ENCODE measurements at places on chromosomes 16 and 17.

DNA sequence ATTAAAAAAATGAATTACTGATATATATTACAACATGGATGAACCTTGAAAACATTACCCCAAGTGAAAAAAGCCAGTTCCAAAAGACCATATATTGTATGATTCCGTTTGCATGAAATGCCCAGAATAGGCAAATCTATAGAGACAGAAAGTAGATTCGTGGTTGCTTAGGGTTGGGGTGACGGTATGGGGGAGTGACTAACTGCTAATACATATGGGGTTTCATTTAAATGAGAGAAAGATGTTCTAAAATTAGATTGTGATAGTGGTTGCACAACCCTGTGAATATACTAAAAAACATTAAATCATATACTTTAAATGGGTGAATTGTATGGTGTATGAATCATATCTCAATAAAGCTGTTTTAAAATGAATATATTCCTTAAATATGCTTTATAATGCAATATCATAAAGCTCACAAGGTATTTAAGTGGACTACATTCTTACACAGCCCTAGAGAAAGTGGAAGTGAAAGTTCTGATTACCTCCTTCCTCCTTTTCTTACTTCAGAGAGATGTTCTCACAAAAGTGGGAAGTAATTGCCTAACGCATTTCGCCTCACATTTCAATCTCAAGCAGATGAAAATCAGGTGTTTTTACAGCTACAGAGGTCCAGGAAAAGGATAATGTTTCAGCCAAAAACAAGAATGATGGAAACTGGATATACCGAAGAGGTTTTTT lies 142.7 kb upstream of the GNAO1 start:
- DNase-seq = no peak

GRCh38 chr16:11681976-11682654 lies 13.9 kb downstream of the SNN start:
- no peak for DNase-seq

DNA sequence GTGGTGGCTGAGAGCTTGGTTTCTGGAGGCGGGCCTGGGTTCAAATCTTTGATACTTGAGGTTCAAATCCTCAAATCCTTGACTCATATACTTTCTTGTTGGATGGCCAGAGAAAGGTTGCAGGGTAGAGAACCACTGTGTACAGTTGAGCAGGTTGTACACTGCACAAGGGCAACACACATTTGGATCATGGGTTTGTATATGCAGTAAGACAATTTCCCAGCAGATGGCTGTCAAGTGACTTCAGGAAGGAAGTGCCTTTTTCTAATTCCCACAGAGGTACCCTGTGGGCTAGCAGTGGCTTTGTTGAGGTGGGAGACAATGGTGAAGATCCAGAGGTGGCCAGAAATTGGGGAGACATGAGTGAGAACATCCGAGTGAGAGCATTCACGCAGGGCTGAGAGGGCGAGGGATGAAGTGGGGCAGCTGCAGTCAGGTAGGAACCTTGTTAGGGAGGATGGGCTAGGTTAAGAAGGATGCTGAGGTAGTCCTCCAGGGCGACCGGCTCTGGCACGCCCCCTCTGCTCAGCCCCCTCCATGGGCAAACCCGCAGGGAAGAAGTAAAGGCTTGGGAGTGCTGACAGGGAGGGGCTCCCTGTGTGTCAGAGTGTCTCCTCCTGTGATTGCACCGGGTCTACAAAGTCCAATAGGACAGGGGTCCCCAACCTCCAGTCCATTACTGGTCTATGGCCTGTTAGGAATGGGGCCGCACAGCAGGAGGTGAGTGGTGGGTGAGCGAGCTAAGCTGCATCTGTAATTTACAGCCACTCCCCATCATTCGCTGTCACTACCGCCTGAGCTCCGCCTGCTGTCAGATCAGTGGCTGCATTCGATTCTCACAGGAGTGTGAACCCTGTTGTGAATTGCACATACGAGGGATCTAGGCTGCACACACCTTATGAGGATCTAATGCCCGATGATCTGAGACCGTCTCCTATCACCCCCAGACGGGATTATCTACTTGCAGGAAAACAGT lies 2.7 kb downstream of the C16orf89 start:
- no peak for DNase-seq

GRCh38 chr17:72506773-72507172 lies 386.0 kb downstream of the SOX9 start:
- no peak for DNase-seq

DNA sequence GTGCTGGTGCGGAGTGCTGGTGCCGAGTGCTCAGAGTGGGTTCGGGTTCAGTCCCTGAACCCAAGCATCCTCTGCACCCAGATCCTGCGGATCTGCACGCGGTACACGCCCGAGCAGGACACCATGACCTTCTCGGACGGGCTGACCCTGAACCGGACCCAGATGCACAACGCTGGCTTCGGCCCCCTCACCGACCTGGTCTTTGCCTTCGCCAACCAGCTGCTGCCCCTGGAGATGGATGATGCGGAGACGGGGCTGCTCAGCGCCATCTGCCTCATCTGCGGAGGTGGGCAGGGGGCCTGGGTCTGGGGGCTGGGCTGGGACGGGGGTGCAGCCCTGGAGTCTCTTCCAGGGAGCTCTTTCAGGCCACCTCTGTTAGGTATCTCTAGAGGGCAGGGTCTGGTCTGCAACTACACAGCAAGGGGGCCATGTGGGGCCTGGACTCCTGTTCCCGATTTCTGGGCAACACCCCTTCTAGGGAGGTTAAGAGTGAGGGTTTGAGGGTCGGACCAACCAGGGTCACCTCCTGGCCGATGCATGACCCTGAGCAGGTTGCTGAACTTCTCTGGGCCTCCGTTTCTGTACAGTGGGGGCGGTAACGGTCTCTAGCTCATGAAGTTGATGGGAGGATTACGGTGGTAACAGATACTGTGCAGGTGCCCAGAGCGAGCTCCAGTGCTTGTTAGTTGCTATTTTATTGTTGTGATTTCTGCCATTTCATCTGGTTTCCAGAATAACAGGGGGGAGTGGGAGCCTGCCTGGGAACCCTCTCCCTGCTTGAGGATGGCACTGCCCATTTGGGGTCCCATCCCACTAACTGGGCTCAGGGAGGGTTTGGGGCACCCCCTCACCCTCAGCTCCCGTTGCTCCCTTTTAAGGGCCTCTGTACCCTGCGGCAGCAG lies 10.1 kb downstream of the GJD3 start:
- no peak for DNase-seq

- no peak for DNase-seq
These were observed 12.2 kb upstream of the CDH5 start for GRCh38 chr16:66354034-66354909.

- DNase-seq = no peak
These were observed 75.1 kb downstream of the MYH13 start for GRCh38 chr17:10297691-10298090.

GRCh38 chr17:59859444-59860025 lies 33.2 kb downstream of the TUBD1 start:
- DNase-seq = no peak

DNA sequence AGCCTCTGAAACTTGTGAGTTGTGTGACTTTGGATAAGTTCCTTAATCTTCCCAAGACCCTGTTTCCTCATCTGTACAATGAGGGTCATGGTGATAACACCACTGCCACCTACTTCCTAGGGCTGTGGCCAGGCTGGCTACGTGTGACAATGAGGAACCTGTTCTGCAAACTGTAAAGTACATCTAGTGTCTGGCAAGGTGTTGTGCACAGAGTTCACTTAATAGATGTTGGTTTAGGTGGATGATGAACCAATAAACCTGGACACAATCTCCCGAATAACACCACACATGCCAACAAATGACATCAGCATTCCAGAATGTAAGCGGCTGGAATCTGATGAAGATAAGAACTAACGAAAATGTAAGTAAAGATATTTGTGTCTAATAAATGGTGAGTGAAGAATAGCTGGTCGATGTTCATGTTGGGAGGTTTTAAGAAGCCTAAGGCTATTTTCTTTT lies 82.3 kb downstream of the MARCHF10 start:
- DNase-seq = no peak

- DNase-seq = no peak
These were observed 9.0 kb upstream of the C16orf95 start for GRCh38 chr16:87326151-87326571.

DNA sequence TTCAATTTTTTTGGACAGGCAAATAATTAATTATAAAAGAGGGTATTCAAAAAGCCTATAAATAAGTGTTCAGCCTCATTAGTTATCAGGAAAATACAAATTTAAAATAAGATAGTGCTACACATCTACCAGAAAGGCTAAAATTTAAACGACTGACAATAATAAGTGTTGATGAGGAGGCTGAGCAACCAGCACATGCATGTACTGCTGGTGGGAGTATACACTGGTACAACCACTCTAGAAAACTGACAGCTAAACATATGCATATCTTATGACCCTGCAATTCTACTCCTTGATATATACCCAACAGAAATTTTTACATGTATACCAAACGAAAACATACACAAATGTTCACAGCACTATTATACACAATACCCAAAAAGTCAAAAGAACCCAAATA lies 27.1 kb downstream of the XPO6 start:
- no peak for DNase-seq

DNA sequence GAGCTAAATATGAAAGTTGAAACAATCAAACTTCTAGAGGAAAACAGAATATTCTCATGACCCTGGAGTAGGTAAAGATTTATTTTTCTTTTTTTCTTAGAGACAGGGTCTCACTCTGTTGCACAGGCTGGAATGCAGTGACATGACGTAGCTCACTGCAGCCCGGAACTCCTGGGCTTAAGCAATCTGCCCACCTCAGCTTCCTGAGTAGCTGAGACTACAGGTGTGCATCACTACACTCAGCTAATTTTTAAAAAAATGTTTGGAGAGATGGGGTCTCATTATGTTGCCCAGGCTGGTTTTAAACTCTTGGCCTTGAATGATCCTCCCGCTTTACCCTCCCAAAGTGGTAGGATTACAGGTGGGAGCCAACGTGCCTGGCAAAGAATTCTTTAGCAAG lies 15.5 kb downstream of the IKZF3 start:
- DNase-seq = peak; percentile 51

- no peak for DNase-seq
These were observed at the start of gene ENPP7 for GRCh38 chr17:79730769-79731483. ENPP7 (plus strand) TSS chr17:79730943; CDS start chr17:79731140, 197 bp downstream.

DNA sequence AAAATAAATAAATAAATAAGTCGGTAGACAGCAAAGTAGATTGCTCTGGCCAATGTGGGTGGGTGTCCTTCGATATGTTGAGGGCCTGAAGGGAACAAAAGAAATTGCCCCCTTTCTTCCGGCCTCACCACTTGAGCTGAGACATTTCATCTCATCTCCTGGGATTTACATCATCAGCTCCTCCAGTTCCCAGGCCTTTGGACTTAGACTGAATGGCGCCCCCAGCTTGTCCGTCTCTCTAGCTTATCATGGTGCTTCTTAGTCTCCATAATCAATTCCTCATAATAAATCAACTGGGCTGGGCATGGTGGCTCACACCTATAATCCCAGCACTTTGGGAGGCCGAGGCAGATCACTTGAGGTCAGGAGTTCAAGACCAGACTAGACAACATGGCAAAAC lies 13.8 kb upstream of the HAP1 start:
- DNase-seq = no peak

- no peak for DNase-seq
These were observed 6.2 kb upstream of the CENPT start for GRCh38 chr16:67853670-67854069.

DNA sequence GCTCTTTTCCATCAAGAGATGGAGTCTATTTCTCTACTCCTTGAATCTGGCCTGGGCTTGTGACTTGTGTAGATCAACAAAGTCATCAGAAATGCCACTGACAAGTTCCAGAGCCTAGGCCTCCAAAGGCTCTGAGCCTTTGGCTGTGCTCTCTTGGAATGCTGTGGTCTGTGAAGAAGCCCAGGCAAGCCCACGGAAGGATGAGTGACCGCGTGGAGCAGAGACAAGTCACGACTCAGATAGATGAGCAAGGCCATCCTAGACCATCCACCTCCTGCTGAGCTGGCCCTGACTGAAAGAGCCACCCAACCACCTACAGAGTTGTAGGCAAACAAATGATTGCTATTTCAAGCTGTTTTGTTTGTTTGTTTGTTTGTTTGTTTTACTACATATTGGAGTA lies 11.6 kb upstream of the ICAM2 start:
- no peak for DNase-seq

DNA sequence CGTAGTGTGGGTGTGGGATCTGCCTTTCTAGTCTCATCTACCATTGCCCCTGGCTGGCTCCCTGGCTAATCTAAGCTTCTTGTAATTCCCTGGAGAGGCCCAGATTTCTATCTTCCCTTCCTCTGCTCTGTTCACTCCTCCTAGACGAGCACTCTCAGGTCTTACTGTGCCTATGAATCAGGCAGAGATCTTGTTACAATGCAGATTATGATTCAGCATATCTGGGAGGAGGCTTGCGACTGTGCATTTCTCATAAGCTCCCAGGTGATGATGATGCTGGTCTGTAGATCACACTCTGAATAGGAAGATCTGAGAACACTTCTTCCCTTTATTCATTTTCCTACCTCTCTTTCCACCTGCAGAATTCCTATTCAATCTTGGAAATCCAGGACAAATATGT lies 200.1 kb downstream of the CBLN1 start:
- DNase-seq = no peak

DNA sequence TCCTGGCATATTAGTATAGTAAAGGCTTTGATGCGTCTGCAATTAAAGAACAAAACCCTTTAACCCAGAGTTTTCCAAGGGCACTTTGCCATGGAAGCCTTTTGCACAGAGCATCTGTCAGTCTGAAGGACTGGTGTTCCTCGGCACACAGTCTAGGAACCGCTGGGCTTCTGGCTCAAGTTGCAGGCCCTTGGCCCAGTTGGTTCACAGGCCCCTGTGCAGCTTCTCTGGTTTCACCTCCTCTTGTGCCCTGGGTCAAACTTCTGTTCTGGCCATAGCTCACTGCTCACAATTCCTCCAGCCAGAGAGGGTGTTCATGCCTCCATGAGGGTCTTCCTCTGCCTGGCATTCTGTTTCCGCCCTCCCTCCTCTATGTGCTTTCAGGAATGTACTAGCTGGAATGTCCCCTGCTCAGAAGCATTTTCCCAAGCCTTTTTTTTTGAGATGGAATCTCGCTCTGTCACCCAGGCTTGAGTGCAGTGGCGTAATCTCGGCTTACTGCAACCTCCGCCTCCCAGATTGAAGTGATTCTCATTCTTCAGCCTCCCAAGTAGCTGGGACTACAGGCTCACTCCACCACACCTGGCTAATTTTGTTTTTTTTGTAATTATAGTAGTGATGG lies 34.5 kb upstream of the TEX2 start:
- DNase-seq = no peak

DNA sequence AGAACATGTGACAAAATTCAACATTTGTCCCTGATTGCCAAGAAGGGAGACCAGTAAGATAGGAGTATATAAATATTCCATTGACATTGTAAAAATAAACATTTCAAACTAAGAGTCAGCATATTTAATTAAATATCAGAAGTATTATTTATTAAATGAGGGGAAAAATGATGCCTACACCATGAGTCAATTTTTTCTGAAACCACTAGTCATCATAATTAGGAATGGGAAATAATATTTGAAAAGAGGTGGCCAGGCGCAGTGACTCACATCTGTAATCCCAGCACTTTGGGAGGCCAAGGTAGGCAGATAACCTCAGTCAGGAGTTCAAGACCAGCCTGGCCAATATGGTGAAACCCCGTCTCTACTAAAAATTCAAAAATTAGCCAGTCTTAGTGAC lies 2.1 kb downstream of the CMTM1 start:
- DNase-seq = no peak

All from CD4-positive, alpha-beta T cell treated with Interleukin-17A for 4 hours (primary cell).